PC-9 (cell line): ENCODE measurements at places on chromosomes 2 and 18.
A peak's percentile ranks its signal among the peaks of the same experiment; 100 is the strongest.

- DNase-seq, result no peak
These were observed 9.5 kb downstream of the INPP1 start for GRCh38 chr2:190352668-190353536.

DNA sequence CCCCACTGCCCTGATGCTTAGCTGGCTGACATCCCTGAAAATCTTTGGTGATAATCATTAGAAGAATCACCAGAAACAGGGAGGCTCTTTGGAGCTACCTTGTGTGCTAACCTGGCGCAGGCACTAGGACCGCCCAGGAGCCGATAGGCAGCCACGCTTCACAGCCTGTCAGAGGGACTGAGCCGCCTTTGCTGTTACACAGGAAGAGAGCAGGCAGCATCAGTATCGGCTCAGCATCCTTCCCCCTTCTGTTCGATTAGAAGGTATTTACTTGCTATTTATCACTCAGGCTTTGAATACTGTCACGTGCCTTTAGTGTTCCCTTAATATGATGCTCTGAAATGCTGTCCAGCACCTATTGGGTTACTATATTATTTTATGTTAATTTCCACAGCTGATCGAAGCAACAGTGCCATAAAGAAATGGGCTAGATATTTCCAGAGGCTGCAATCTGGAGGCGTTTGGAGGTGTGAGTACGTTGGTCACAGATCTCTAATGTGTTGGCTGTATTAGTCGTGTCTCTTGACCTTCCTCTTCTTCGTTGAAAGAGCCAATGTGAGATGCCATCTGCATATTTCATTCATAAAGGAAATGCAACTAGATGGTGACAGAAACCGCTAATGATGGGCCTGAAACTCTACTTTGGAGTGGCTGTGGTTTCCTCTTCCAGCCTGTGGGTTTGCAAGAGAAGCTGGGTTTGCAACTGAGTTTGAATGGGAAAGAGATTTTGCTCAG is 110.4 kb upstream of the RAB27B start:
- no peak for DNase-seq

GRCh38 chr2:107215401-107216350 is 329.7 kb upstream of the ST6GAL2 start:
- DNase-seq, result no peak

DNA sequence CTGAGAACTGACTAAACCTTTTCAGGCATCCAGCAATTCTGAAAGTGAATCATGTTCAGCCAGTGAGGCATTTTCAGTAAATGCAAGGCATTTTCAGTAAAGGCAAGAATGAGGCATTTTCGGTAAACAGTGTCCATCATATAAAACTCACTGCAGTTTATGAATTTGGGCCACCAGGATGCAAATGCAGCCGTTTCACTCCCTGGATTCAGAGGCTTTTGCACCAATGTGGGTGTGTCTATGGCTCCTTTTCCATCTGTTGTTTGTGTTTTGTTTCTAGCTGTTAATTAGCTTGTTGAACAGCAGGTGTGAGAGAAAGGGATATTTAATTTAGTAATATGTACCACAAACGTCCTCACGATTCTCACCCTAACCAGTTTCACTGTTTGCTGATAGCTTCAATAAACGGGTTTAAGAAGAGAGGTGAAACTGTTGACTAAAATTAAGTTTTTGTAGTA is 116.3 kb upstream of the PGAP1 start:
- no peak for DNase-seq

- DNase-seq, result no peak
These were observed 105.9 kb downstream of the SOX11 start for GRCh38 chr2:5798084-5798483.

DNA sequence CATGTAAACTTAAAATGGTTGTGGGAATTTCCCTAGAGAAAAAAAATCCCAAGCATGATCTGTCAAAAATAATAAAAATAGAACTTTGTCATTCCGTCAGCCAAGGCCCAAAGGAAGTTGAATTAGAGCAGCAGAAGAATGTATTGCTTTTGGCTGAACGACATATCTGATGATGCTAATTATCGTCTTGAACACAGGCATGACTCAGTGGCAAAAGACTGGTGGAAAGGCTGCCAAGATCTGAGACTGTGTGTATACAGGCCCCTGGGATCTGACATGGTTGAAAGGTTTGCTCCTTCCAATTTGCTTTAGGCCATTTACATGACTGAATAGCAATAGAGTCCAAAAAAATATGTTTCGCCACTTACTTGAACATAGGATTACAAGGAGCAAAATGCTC is 1057.1 kb upstream of the CRIM1 start:
- no peak for DNase-seq

GRCh38 chr18:69838620-69839411 is 108.9 kb downstream of the CD226 start:
- peak; percentile 38 for DNase-seq

- DNase-seq, result no peak
These were observed 147.5 kb upstream of the BCL2L11 start for GRCh38 chr2:110973262-110973661.

DNA sequence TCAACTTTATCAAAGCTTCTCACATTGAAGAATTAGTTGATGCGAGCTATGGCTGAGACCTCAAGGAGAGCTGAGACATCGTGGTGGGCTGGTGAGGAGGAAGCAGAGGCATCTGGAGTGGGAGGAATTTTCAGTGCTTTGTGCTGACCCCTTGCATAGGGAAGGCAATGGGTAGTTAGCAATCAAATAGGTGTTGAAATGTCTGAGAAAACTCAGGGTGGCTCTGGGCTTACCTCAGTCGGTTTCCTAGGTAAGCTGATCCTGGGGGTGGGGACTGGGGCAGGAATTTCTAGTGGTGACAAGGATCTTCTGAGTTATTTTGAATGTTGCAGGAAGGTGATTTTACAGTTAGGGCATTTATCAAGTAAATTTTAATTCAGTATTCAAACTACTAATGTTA is 20.7 kb upstream of the DPP10 start:
- DNase-seq, result no peak

DNA sequence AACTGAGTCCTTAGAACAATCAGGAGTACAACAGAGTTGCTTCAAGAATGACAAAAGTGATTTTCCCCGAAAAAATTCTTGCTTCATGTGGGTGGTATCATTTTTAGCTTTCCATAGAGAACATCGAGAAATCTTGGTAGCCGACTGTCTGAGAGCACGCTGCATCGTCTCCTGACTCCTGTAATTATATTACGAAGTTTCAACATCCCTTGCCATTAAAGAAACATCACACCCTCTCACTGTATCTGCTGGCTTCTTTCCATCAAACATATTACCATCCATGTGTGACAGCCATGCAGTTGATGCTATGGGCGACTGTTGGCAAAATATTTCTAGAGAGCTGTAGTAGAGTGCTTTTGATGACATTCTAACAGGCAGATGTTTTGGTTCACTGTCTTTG is 311.2 kb downstream of the CMPK2 start:
- no peak for DNase-seq

GRCh38 chr2:86510436-86510933 is 52.8 kb downstream of the CHMP3 start:
- DNase-seq, result no peak

DNA sequence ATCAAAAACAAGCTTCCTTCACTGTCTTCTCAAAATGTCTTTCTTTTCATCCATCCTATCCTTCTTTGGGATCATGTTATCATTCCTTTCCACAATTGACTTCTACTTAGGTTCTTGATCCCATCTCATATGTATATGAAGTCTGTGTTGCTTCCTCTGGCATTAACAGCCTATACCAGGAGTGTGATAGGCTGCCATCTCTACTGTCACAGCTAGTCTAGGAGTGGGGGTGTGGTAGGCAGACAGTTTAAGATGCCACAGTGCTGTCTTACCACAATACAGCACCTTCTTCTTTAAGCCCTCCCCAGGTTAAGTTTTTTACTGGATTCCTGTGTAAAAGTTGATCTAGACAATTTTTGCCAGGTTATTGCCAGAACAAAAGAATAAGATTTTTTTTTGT is 3.7 kb upstream of the HTR2B start:
- no peak for DNase-seq

DNA sequence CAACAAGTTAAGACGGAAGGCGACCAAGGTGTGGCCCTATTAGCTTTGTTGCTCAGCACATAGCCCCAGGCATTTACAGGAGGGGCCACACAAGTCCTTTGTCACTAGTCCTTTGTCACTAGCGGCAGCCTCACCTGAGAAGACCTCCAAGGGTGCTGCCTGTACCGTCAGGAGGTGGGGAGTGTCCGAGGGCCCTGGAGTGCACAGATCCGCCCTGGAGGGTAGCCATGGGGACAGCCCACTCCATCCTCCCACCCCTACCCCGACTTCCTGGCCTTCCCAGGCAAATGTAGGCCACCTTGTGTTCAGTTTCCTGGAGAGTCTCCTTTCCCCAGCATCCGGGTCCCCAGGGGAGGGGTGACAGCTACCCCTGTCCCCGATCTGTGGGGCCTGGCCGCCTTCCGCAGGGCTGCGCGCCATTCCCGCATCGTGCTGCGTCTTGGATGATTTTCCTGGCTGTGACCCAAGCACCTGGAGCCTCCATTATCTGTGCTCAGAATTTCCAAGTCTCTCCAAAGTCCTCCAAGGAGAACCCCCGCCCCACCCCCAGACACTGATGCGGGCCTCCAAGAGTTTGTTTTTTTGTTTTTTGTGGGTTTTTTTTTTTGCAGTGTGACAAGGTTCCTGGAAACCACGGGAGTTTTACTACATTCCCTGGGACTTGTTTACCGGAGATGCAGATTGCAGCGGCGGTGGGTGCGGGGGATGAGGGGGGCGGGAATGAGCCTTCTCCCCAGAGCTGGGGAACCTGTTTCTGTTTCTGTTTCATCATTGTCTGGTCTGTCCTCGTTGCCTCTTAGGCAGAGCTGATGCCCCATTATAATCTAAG is 28.6 kb downstream of the TEX44 start:
- peak; percentile 94 for DNase-seq

GRCh38 chr2:97011977-97012569 is 25.7 kb upstream of the FAM178B start:
- peak; percentile 7 for DNase-seq

GRCh38 chr2:191912764-191913163 is 65.9 kb upstream of the CAVIN2 start:
- no peak for DNase-seq

DNA sequence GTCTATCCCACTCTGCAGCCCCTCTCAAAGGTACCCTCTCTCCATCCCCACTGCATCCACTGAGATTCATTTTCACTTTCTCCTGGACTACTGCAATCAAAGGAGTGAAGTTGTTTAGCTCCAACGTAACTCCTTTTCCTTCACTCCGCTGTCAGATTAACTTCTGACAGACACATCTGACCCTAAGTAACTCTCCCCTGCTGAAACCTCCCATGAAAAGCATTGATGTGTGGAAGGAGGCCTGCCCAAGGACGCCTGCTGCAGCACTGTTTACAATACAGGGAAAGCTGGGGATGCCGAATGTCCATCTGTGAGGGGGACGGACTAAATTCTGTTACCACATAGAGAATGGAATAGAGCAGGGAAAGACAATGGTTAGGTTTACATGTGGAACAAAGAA is 114.8 kb downstream of the TMEM163 start:
- no peak for DNase-seq

DNA sequence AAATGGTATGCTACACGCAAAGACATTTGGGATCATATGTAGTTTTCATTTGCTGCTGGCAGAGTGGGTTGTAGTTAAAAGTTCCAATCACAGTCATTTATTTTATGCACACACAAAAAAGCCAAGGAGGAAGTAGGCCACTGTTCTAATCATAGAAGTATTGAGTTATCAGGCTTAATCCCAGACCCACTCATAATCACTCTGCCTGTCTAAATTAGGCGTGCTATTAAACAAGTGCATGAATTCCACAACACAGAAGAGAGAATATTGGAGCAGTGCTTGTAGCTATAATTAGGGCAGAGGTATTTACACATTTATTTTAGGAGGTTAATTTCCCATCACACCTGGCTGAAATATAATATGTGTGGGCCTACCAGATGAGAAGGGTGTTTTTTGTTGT is 65.7 kb upstream of the FIGN start:
- no peak for DNase-seq

- no peak for DNase-seq
These were observed 62.2 kb downstream of the MFSD6 start for GRCh38 chr2:190470256-190470826.

- DNase-seq, result no peak
These were observed 11.2 kb downstream of the ARID5A start for GRCh38 chr2:96547731-96548171.

- no peak for DNase-seq
These were observed 1.6 kb downstream of the ATOH8 start for GRCh38 chr2:85755122-85756027.

DNA sequence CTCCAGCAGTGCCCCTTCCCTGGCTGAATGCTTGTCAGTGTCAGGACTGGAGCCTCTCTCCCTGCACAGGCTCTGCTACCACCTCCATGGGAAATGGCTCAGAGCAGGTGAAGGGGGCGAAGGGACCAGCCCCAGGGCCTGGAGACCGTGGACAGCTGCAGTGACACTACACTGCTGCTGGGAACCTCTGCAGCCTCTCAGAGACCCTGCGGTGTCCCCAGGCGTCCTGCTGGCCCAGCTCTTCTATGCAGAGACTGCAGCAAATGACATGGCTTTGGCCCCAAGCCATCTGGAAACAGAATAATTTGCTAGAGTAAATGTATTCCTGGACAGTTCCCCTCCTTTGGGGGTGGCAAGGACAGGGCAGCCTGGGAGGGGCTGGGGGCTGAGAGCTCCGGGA is 53.2 kb downstream of the CIB4 start:
- no peak for DNase-seq

- peak; percentile 82 for DNase-seq
These were observed 2.9 kb downstream of the TRIB2 start for GRCh38 chr2:12719400-12720277.

DNA sequence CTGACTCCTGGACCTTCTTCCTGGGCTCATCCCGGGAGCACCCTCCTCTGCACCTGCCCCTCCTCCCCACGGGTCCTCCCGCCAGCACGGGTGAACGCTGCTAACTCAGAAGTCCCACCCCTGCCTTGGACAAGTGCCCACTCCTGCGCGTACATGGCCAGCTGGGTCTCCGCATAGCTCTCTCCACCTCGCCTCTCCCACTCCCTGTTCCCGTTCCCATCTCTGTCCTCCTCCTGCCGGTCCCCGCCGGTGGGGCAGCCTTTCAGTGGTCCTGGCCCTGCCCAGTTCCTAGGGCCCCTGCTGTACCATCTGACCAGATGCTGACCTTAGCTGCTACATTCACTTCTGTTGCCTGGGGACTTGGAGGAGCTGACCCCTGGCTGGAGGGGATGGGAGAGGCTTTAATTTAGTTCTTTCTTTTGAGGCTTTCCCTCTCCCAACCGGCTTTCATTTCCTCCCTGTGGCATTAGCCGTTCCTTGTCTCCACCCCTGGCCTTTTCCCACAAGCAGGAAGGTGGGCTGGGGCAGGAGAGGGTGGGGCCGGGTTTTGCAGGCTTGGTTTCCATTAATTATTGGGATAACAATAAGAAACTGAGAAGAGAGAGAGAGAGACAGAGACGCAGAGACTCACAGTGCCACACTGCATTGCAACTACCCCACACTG is 136.1 kb downstream of the SH3BP4 start:
- DNase-seq, result no peak

GRCh38 chr2:134540990-134541389 is 177.8 kb downstream of the TMEM163 start:
- no peak for DNase-seq

DNA sequence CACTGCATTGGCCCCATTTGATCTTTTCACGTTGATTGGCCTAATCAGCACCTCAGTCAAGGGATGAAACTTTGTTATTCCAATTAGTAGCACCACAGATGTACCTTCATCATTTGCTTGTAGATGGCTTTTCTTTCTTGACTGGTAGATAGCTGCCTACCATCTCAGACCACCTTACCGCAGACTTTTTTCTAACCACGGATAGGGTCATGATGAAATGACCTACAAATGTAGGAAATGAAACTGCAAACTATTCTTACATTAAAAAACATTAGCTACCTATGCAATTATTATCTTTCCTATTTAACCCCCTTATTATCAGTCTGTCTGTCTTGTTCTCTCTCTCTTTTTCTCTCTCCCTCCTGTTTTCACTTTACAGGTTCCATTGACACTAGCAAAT is 22.4 kb upstream of the SLC25A52 start:
- no peak for DNase-seq
